AG08395 (cell line): ENCODE measurements at places on chromosomes 3 and 15.

GRCh38 chr3:171796625-171797264, 13.5 kb downstream of the PLD1 start:
- DNase-seq: no peak

DNA sequence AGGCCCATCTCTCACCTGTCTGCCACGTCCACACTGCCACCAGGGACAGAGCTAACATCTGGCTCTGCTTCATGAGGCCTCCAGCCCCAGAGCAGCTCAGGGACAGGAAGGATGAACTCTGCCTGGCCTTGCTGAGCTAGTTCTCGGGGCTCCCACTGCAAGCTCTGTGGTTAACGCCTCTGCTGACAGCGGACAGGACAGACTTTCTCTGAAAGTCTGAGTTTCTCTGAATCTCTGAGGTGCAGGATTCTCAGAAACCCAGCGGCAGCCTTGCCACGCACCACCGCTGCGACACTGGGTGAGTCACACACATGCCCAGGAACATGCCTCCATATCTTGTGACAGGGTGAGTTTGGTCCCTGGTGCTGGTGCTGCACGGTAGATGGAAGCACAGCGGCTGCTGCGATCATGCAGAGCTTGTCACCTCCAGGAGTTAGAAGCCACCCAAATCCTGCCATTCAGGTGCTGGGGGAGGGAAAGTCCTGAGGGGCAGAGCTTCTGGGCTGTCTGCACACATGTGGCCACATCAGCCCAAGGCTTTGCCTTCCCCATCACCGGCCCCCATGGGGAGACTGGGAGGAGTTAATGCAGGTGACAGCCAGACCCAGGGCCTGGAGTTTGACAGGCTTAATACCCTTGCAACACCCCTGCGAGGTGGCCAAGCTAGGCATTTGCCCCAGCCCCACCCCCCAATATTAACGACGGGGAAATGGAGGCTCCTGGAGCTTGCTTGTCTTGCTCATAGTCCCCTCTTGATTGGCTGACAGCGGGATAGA, 267.0 kb downstream of the PLCL2 start:
- no peak for DNase-seq

DNA sequence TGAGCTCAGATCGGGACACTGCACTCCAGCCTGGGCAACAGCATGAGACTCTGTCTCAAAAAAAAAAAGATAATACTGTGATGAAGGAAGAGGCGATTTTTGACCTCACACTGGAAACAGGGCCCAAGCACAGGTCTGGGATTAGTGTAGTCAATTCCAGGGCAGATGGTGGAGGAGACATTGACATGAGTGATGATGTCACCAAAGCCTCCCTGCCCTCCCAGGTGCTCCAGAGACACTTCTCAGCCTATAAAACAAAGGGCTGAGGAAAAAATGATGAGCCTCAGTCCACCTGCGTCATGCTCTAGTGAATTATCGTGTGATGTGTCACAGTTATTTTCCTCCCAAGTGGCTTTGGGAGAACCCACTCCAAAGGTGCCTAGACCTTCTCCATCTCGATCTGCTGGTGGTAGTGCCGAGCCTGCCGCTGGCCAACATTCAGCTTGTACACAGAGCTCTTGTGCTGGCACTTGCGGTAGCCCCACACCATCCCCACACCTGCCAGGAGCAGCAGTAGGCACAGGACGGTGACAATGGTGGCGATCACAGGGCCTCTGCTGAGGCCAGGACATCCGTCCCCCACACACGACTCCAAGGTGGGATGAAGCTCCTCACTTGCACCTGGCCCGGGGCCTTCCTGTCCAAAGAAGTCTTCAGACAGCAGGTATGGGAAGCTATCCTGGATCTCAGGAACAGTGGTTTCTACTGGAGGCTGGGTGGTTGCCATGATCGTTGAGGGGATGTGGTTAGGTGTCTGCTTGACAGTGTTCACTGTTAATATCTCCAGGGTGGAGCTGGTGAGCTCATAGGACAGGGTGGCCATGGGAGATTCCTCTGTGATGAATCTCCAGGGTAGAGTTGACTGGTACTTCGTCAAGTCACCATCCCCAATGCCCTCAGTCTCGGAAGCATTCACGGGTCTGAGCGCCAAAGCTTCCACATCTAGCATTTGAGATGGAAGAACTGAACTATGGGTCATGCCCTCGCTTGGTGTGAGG, 38.8 kb downstream of the CRTAP start:
- DNase-seq: no peak

GRCh38 chr15:44102675-44103254, 92.3 kb downstream of the FRMD5 start:
- DNase-seq: peak; percentile 83

DNA sequence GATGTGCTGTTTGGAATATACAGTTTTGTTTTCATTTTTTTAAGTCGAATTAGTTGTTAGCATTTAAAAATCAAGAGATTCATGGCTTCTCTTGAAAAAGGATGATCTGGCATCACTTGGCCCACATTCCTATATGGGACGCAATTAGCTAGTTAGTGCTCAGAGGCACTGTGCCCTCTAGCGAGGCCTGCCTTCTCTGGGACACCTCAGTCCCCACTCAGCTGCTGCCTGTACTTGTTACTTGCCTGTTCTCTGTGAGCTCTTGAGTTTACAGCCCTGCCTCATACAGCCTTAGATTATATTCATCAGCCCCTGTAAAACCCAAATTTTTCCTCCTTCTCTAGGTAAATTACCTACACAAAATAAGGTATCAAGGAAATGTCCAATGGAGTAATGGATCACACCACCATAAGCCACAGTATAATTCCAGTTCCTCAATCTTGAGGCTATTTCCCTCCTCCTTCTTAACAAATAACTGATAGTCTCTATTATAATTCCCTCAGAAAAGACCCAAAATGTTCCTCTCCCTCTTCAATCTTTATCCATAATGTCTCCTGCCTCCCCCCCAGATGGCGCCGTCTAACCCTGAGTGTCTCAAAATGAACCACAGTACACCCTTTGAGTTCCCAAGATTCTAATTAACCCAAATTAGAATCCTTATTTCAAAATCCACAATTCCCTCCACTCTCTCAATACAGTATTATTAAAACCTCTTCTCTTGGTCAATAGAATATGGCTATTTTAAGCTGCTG, 2.7 kb downstream of the ZMAT3 start:
- DNase-seq: peak; percentile 45

DNA sequence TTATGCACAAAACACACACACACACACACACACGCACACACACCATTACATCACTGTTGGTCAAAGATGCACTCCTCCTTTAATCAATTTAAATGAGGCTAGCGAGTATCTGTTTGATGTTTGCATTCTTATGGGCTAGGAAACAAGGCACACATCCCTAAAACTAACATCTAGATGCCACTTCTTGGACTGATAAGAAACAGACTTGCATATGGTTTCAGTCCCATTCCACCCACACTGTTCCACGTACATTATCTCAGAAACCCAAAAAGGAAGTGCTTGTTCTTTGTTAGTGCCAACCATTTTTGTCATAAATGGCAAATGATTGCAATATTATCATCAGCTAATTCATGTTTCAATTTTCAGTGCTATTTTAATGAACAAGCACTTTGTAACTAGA, 69.5 kb downstream of the CCR1 start:
- no peak for DNase-seq

- no peak for DNase-seq
Observed at GRCh38 chr3:8656240-8656639, 11.6 kb upstream of the SSUH2 start.

- no peak for DNase-seq
Observed at GRCh38 chr15:33722005-33722672, 246.2 kb upstream of the CHRM5 start.

DNA sequence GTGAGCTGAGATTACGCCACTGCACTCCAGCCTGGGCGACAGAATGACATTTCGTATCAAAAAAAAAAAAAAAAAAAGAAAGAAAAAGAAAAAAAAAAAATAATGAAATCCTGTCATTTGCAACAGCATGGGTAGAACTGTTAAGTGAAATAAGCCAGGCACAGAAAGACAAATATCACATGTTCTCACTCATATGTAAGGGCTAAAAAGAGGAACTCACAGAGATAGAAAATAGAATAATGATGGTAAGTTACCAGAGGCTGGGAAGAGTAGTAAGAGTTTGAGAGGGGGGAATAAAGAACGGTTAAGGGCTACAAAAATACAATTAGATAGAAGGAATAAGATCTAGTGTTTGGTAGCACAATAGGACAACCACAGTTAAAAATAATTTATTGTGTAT, 19.7 kb downstream of the DENND6A start:
- no peak for DNase-seq

- DNase-seq: no peak
Observed at GRCh38 chr3:100562224-100562857, 47.1 kb upstream of the ADGRG7 start.

DNA sequence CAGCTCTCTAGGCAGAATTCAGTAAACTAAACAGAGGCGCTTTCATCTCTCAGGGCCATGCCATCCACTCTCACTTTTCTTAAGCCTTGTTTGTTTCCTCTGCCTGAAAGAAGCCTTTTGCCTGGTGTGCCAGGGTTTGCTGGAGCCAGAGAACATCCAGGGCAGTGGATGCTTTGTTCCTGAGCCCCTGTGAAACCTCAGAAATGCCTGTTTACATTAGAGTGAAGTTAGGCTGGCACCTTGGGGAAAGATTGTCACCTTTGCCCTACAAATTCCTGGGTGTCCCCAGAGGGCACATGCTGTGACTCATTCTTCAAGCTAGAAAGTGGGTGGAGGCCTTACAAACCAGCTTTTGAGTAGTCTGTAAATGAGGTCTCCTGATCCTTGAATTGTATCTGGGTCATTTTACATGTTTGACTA, 10.7 kb upstream of the TRAK1 start:
- peak; percentile 56 for DNase-seq

GRCh38 chr3:159607856-159608255, 380.8 kb upstream of the IL12A start:
- no peak for DNase-seq

- DNase-seq: no peak
Observed at GRCh38 chr3:164233951-164234350, 844.3 kb downstream of the SI start.

- DNase-seq: no peak
Observed at GRCh38 chr3:169150920-169151319, 512.6 kb downstream of the MECOM start.

- DNase-seq: no peak
Observed at GRCh38 chr15:34905047-34905446, 64.5 kb downstream of the AQR start.

DNA sequence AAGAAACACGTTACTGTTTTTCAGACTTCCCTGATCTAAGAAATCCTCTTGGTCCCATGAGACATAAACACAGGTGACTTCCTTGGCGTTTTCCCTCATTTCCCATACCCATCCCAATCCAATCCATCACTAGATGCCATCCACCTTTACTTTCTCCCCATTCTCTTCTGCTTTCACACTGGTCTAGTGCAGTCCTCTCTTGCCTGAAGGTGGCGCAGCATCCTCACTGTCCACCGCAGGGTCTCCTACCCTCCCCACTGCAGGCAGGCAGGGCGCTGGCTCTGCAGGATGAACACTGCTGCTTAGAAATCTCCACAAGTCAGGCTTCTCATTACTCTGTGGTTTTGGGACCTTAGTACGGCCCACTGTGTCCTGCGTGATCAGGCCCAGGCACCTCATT, 58.2 kb downstream of the RAB7A start:
- no peak for DNase-seq

DNA sequence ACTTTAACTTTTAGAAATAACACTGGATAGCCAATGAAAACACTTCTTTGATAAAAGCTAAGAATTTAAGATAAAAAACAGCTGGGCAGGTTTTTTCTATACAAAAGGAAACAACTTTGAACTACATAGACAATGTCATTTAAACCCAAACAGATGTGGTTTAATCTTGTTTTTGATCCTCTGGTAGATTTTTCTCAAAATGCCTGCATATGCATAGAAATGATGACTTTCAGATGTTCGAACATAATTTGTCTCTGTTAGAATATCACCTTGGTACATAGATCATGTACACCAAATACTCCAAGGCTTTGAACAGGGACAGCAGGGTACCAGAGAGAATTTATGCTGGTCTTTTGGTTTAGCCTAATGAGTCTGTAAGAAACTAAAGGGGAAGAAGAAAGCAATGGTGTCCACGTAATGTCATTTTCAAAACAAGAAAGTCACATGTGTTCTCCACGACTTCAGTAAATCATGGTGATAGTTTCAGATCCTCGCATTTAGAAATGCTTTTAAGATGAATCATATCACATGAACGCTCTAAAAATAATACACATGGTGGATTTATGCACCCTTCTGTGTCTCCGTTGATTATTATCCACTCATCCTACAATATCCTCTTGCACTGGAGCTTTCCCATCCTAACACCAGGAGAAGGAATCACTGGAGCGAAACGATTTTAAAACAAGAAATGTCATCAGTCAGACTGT, 160.1 kb upstream of the PDZRN3 start:
- DNase-seq: peak; percentile 35

GRCh38 chr3:106423321-106424225, 554.8 kb upstream of the CBLB start:
- no peak for DNase-seq

DNA sequence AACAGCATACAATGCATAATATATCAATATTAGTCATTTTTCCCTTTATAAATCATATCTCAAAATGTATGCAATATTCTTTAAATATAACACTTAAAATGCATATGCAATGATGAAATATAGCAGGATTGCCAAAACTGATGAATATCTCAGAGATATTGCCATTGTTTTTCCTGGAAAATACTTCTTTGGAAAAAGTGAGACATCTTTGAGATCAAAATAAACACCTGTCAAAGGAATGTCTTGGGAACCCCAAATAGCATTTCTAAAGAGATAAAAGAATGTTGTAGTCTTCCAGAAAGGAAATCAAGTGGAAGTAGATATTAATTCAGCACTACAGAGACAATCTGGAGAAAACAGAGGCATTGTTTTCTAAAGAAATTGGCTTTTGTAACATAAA, 457.8 kb upstream of the UBE2E2 start:
- DNase-seq: no peak

GRCh38 chr15:81926981-81927380, 118.8 kb downstream of the MEX3B start:
- DNase-seq: no peak

- DNase-seq: no peak
Observed at GRCh38 chr3:49199900-49200281, 28.5 kb downstream of the KLHDC8B start.

- DNase-seq: no peak
Observed at GRCh38 chr3:139778682-139779233, 101.0 kb upstream of the NMNAT3 start.

- DNase-seq: no peak
Observed at GRCh38 chr3:140570602-140571001, 107.3 kb upstream of the TRIM42 start.

DNA sequence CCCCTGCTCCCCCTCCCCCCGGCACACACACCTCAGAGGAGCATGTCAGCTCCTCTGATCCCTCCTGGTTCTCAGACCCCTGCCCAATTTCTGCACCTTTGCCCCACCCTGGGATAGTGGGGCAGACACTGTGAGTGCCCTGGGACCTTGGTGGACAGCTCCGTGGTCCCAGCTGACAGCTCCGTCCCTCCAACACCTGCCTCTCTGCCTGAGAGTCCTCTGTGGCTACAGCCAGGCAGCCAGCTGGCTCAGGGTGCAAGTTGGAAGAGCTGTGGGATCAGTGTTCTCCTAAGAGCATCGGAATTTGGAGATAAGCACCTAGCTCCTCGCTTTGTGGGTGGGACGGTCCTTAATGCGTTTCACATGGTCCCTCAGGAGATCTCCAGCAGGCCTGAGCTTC, 43.7 kb upstream of the PGPEP1L start:
- no peak for DNase-seq
